ENCODE measurements at places on chromosomes 5 and 9. TPM values are rescaled to one million over a fixed set of nuclear protein-coding genes. Genes with fewer than 3 reads are reported as not detected.

DNA sequence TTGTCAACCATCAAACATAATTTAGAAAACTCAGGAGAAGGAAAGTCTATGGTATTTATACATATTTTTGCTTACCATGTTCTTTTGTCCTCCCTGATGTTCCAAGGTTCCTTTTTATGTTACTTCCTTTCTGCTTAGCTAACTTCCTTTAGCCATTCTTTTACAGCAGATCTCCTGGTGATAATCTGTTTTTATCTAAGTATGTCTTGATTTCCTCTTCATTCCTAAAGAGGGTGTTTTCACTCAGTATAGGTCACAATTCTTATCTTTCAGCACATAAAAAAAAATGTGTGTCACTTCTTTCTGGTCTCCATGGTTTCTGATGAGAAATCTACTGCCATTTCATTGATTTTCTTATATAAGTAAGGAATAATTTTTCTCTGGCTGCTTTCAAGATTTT, 384.4 kb upstream of the PDE4D start:
- no peak overlapping the region for H3K27ac ChIP-seq
- H3K27me3 ChIP-seq = no peaks in the 10 kb centered on the region
- H3K4me3 ChIP-seq = no peak overlapping the region
- no peak for DNase-seq
- no peaks in the 10 kb centered on the region for H3K4me1 ChIP-seq
- H3K36me3 ChIP-seq = no peaks in the 10 kb centered on the region

- DNase-seq = no peak
- H3K4me1 ChIP-seq = peaks cover 7% of the 10 kb centered on the region
- H3K36me3 ChIP-seq = no peaks in the 10 kb centered on the region
- H3K4me3 ChIP-seq = no peak overlapping the region
- H3K27ac ChIP-seq = peak overlapping the region; percentile 29
- no peaks in the 10 kb centered on the region for H3K27me3 ChIP-seq
Measured at GRCh38 chr5:139690064-139690802, 42.1 kb downstream of the CXXC5 start.

GRCh38 chr5:142015781-142016533, 3.1 kb upstream of the GNPDA1 start:
- H3K27me3 ChIP-seq = no peaks in the 10 kb centered on the region
- peak overlapping the region; percentile 79 for H3K4me3 ChIP-seq
- H3K36me3 ChIP-seq = peaks cover 5% of the 10 kb centered on the region

GRCh38 chr9:130290291-130291181, 25.0 kb downstream of the HMCN2 start:
- H3K36me3 ChIP-seq = no peaks in the 10 kb centered on the region
- H3K4me3 ChIP-seq = no peak overlapping the region
- no peaks in the 10 kb centered on the region for H3K4me1 ChIP-seq
- H3K27ac ChIP-seq = no peak overlapping the region
- H3K27me3 ChIP-seq = peaks cover 65% of the 10 kb centered on the region

- H3K4me3 ChIP-seq = no peak overlapping the region
- peaks cover 16% of the 10 kb centered on the region for H3K27me3 ChIP-seq
- no peaks in the 10 kb centered on the region for H3K36me3 ChIP-seq
- no peaks in the 10 kb centered on the region for H3K4me1 ChIP-seq
- H3K27ac ChIP-seq = no peak overlapping the region
- DNase-seq = no peak
Measured at GRCh38 chr5:148205044-148205806, 2.4 kb downstream of the SPINK6 start.

DNA sequence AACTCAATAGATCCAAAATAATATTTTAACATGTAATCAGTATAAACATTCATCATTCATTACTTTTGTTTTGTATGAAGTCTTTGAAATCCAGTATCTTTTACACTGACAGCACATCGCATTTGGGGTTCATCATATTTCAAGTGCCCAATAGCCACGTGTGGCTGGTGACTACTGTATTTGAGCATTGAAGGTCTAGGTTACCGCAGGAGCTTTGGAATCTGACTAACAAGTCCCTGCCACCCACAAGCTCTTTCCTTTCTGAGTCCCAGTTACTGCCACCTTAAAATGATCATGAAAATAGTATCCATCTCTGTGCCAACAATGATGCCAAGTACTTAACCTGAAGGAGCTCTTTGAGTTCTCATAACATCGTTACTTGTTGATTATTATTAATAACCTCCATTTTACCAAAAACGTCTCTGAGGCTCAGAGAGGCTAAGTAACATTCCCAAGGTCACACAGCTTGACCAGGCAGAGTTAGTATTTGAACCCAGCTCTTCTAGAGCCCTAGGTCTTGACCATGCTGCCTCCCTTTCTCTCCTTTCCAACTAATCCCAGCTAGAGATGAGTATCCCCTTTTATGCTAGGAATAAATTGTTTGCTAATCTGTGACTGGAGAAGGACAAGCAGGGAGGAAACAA, 24.2 kb downstream of the ARHGEF37 start:
- no peak for DNase-seq
- H3K27ac ChIP-seq = no peak overlapping the region
- no peaks in the 10 kb centered on the region for H3K36me3 ChIP-seq

- no peak overlapping the region for H3K27ac ChIP-seq
- no peak overlapping the region for H3K4me3 ChIP-seq
- no peaks in the 10 kb centered on the region for H3K4me1 ChIP-seq
- DNase-seq = no peak
- H3K36me3 ChIP-seq = no peaks in the 10 kb centered on the region
Measured at GRCh38 chr9:3023449-3023848, 179.6 kb upstream of the PUM3 start.

DNA sequence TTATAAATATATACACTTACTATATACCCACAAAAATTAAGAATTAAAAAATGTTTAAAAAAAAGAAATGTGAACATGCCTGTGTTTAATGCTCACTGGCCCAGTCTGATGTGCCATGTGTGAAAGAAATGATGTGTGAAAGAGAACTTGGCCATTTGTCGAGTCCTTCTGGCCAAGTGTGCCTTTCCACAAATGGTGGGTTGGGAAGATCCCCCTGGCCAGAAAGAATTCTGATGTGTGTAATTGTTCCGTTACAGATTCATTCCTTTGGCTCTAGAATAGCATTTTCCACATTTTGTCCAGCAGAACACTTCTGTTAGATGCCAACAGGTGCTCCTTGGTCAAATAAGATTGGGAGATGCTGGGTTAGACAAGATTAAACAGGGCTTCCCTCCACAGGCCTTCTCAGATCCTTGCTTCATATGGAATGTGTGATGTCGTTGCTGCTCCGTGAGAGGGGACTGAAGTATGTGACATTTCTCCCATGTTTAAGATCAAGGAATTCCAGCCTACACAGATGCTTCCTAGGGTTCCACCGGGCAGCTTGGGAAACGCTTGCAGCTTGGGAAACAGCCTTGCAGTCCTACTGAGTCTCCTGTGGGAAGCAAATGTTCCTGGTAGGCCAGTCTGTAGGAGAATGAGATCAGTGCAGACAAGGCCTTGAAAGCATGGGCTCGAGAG, 32.1 kb downstream of the GDNF start:
- no peak overlapping the region for H3K27ac ChIP-seq
- H3K4me1 ChIP-seq = no peaks in the 10 kb centered on the region
- peaks cover 7% of the 10 kb centered on the region for H3K27me3 ChIP-seq

DNA sequence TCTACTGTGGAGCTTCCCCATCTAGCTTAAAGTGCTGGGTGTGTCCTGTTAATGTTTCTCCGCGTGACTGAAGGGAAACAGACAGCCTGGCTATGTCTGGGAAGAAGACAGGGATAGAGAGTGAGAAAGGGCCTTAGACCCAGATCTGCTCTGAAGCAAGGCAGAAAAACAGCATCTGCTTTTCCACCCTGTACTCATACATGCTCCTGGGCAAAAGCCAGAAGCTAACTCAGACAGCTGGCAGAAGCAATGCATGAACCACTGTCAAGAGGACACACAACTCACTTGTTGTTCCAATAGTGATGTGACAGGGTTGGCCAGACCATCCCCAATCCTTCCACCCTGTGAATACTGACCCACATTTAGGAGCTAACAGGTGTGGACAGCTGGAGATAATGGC, 63.3 kb downstream of the DPYSL3 start:
- H3K4me3 ChIP-seq = no peak overlapping the region
- no peaks in the 10 kb centered on the region for H3K36me3 ChIP-seq
- H3K27ac ChIP-seq = no peak overlapping the region
- peaks cover 37% of the 10 kb centered on the region for H3K27me3 ChIP-seq
- no peaks in the 10 kb centered on the region for H3K4me1 ChIP-seq

DNA sequence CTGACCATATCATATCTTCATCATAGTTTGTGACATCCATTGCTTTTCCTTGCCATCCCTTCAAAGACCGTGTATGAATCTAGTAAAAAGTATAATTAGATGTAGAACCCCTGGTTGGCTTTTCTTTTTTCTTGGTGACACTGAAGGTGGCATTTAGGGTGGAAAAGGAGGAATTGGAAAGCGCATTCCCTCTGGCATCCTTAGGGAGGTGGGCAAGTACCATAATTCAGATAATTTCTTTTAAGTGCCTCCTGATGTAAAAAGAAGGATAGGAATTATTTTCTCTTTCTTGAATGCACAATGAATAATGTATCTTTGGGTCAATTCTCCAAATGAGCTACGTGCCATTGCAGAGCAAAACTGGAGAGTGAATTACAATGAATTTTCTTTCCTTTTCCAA, 73.2 kb upstream of the SMARCA2 start:
- H3K27me3 ChIP-seq = peaks cover 9% of the 10 kb centered on the region
- H3K27ac ChIP-seq = no peak overlapping the region
- H3K4me3 ChIP-seq = no peak overlapping the region
- no peaks in the 10 kb centered on the region for H3K36me3 ChIP-seq
- no peak for DNase-seq

DNA sequence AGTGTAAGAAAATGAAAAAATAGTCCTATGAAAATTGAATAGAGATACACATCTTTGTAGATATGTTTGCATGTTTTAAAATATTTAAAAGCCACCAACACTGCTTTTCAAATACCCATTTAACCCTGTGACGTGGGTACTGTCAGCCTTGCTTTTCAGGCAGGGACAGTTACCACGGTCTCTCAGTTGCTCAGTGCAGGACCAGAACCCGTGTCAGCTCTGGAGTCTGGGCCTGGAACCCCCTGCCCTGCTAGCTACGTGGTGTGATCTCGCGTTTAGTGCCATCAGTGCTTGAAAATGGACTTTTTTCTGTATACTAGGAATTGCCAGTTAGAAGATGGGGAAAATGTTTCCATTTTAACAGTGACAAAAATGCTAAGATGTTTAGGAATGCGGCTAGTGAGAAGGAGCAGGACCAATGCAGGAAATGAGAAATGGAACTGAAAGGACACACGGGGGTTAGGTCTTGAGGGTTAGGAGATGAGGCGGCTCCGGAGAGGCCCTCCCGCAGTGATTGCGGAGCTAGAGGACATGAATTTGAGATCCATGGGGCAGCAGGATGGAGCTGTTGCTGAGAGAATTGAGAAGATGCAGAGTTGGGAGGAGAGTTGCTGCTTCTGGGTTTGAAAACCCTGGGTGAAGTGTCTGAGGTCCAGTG, 13.7 kb downstream of the RNU6ATAC start:
- H3K36me3 ChIP-seq = peaks cover 12% of the 10 kb centered on the region
- H3K4me1 ChIP-seq = no peaks in the 10 kb centered on the region
- no peaks in the 10 kb centered on the region for H3K27me3 ChIP-seq
- no peak for DNase-seq

GRCh38 chr5:37833990-37834389, 5.9 kb downstream of the GDNF start:
- H3K27me3 ChIP-seq = peaks cover 60% of the 10 kb centered on the region
- H3K4me1 ChIP-seq = peaks cover 20% of the 10 kb centered on the region
- no peaks in the 10 kb centered on the region for H3K36me3 ChIP-seq
- H3K4me3 ChIP-seq = no peak overlapping the region

- no peaks in the 10 kb centered on the region for H3K36me3 ChIP-seq
- no peak overlapping the region for H3K4me3 ChIP-seq
- no peak for DNase-seq
- no peak overlapping the region for H3K27ac ChIP-seq
- H3K4me1 ChIP-seq = no peaks in the 10 kb centered on the region
- H3K27me3 ChIP-seq = no peaks in the 10 kb centered on the region
Measured at GRCh38 chr5:172377856-172378255, 76.5 kb downstream of the SH3PXD2B start.

GRCh38 chr9:15972760-15973159, 419.9 kb downstream of the CCDC171 start:
- no peak overlapping the region for H3K27ac ChIP-seq
- DNase-seq = no peak
- H3K4me3 ChIP-seq = no peak overlapping the region
- H3K4me1 ChIP-seq = no peaks in the 10 kb centered on the region

DNA sequence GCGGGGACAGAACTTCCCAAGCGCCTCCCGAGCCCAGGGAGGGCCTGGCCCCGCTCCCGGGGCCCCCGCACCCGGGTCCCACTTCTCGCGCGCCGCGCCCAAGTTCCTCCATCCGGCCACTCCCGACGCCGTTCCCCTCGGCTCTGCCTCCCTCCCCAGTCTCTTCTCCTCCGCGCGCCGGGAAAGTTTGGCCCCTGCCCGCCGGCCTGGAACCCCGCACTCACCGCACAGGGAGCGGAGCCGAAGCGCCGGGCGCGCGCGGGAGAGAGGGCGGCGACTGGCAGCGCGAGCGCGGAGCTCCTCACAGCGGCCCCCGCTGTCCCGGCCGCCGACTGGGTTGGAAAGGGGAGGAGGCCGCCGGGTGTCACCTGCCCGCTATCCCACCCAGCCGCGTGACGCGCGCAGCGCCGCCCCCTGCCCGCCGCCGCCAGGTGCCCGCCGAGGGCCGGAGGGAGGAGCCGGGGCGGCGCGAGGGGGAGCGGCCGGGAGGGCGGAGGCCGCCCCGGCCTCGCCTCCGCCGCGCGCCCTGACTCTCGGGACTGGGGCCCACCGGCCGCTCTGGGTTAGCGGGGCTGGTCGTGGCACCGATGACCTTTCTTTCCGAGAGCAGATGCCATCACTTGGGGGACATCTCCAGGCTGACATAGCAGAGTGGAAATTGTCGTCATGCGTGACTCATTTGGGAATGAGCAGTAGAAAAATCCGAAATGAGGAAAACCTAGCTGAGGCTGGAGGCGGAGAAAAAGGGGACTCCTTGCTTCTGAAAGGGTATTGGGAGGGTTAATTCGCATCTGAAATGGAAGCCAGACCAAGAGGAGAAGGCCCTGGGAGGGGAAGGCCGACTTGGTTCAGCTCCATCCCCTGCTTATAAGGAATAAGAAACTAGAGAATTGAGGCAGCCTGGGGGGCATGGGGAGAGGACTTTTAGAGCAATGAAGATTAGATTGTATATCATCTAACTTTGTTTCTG, at the start of gene ELOVL7:
Gene ELOVL7, minus strand, starts transcription at position 334 of the 970 bp plus-strand sequence. CDS start 56,872 bp downstream, outside the sequence.
- no peak within 1 kb of the TSS for H3K27ac ChIP-seq
- H3K4me1 ChIP-seq = peaks cover 6% of the 10 kb centered on the region
- no peak for DNase-seq
- H3K4me3 ChIP-seq = peak within 1 kb of the TSS; percentile 79
- peaks cover 51% of the 10 kb centered on the region for H3K27me3 ChIP-seq
- peaks cover 11% of the 10 kb centered on the region for H3K36me3 ChIP-seq

The LTC4S gene
- 6.1 TPM for total RNA-seq

The NR5A1 gene
- total RNA-seq = not detected

The SPEF2 gene
- total RNA-seq = 13.7 TPM

The KIF3A gene
- 16.9 TPM for total RNA-seq

The CDKN2B-AS1 gene
- total RNA-seq = not detected

The GKAP1 gene
- 15.5 TPM for total RNA-seq

The OLFM1 gene
- not detected for total RNA-seq

The PCDHGA12 gene
- total RNA-seq = 0.22 TPM

The DPYSL3 gene
- total RNA-seq = not detected

All from naive thymus-derived CD8-positive, alpha-beta T cell (primary cell).